ENCODE measurements at places on chromosomes 5 and 9.
A peak's percentile ranks its signal among the peaks of the same experiment; 100 is the strongest.

DNA sequence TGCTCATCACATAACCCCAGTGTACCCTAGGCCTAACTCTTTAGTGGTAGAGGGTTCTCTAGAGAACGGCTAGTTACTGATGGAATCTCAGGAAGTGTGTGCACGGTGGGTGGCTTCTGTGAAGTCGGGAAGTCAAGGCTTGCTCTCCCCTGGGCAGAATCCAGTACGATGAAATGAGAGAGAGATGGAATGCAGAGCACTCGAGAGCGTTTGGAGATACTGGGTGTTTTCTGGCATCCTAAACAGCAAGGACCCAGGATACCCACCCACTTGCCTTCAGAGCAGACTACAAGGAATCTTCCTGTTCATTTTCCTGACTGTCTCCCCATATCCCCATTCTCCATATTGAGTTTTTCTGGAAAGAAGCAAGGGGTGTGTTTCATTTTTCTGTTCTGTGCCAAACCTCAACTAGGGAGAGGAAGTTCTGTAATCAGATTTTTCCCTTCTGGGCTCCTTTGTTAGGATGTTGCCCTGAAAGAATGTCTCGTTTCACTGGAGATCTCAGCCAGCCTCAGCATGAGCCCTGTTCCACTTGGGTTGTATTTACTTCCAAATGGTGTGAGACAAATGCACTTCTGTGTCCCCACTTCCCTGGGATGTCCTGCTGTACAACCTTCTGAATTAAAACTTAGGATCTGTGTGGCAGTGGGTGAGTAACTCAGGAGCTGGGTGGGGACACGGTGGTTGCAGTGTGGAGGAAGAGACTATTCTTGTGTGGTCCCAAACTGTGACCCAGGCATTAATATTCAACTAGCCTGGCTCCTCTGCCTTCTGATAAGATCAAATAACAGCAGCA is 108.9 kb upstream of the SPRY4 start:
- DNase-seq = no peak

GRCh38 chr5:154898210-154898609 is 39.8 kb downstream of the CNOT8 start:
- no peak for DNase-seq

GRCh38 chr9:135956802-135957174 is 4.4 kb downstream of the UBAC1 start:
- no peak for DNase-seq

- no peak for DNase-seq
Observed at GRCh38 chr5:150066901-150067396, 19.4 kb downstream of the CSF1R start.

DNA sequence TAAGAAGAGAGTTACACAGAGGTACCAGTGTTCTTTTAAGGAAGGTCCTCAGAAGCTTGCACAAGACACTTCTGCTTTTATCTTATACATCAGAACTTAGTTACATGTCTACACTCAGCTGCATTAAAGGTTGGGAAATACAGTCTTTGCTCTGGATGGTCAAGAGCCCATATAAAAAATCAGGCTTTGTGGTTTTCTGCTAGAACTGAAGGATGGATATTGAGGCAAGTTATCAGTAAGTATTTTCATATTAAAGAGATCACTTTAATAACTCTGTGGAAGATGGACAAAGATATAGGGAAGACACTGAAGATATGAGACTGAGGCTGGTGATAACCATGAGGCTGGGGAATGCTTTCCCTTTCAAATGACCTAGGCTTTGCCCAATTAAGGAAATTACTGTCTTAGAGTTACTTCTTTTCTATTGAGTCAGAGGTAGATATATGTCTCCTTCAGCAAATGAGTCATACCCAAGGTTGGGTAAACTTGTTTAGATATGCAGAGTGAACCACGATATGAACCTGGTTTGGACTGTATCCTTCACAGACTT is 87.0 kb upstream of the TNC start:
- no peak for DNase-seq

- DNase-seq = no peak
Observed at GRCh38 chr9:28779243-28779642, 1206.0 kb upstream of the C9orf72 start.

- DNase-seq = peak; percentile 76
Observed at GRCh38 chr5:154189819-154190594, 526 bp upstream of the GALNT10 start.

DNA sequence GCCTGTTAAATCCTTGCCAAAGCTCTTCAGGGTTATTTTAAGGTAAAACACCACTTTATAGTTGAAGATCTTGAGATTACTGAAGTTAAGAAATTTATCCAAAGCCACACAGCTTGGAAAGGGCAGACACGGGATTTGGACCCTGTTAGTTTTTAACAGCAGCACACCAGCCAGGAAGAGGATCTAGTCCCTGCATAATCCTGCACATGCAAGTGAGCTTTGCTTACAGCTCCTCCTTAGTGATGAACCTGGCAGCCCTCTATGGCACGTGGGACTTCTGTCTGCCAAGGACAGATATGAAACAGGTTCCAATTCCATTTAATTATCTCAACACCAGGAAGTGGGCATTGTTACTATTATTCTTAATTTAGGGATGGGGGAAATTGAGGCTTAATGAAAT is 108.7 kb downstream of the TRIM32 start:
- DNase-seq = no peak

DNA sequence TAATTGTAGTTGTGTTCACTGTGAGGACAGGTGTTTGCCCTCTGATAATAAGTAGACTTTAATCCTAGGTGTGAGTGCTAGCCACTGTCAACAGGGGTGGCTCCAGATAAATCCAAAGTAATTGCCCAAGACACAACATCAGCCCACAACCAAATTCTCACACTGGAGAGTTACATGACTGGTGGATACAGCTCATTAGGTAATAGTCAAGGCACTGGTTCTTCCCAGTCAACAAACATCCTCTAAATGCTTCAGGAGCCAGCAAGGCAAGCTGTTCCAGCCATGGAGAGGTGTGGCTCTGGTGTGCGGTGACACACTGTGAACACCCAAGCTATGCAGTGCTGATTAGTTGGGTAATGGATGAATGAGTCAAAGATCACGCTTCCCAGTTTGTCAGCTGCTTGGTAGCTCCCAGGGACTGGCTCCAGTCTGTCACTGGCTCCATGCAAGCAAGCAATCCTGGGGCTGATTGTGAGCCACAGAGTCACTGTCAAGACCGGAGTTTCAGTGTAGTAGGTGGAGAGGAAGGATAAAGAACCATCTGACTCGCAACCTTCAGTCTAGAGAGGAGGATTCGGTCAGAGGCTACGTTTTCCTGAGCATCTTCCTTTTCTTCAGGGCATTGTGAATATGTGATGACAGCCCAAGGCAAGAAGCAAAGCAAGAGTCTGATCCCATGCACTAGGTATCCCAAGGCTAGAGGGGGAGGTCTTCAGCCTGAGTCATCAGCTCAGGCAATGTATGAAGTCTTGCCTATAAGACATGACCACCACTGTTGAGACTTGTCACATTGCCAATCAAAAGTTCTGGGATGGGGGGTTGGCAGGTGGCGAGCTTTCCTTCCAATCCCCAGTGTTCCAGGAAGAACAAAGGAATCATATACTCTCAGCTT is 63.1 kb downstream of the UGCG start:
- DNase-seq = no peak

DNA sequence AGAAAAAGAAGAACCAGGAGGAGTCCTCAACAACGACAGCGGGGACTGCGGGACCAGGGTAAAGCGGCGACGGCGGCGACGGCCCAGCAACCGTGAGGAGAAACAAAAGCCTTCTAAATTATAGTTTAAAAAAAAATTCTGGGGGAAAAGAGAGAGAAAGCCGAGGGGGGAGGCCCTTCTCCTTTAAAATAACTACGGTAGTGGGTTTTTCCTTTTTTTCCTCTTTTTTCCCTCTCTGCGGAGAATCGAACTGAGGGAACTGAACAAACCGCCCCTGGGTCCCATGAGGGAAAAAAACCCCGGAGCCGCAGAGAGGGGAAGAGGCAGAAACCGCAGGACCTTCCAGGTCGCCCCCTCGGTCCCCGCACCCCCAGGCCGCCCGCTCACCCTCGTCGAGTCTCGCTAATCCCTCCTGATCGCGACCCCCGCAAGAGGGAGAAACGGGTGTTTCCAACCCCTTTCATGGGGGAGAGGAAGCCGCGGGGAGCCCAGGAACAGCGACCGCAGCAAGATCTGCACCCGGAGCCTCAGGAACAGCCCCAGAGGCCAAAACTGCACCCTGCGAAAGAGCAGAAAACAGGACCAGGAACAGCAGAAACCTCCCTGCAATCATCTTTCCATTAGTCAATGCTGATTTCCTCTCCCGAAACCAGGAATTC is 453 bp downstream of the CPEB4 start:
- DNase-seq = no peak

- no peak for DNase-seq
Observed at GRCh38 chr5:166363087-166363760, 1928.2 kb upstream of the WWC1 start.

GRCh38 chr5:127571314-127572131 is 54.1 kb downstream of the PRRC1 start:
- DNase-seq = no peak

DNA sequence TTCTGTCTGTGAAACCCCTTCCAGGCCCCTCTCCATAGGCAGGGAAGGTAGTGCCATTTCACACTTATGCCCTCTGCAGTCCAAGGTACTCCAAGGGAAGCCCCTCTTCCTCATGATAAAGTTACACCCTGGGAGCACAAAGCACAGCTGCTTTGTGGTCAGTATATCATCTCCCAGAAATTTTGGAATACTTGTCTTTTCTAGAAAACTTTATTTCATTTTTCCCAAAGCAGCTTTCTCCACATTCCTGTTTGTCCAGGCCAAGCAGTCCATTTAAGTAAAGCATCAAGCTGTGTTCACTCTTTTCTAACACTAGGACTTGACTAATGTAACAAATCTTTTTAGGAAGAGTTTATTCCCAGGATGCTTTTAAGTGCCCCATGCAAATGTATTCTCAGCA is 371.8 kb upstream of the RGMB start:
- no peak for DNase-seq

- DNase-seq = no peak
Observed at GRCh38 chr5:35899800-35900199, 38.6 kb downstream of the CAPSL start.

DNA sequence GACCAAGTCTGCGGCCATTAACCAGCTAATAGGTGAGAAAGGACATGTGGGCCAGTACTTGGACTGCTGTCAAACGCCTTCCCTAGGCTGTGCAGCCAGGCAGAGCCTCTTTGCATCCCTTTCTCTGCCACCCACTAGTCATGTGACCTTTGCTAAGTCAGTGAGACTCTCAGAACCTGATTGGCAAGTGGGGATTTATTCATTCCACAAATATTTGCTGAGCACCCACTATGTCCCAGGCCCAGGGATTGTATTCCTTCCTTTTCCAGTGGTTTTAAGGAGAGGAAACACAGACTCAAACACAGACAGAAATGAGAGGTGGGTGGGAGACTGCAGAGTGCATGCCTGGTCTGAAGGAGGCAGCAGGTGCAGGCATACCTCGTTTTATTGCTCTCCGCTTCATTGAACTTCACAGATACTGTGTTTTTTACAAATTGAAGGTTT is 71.6 kb upstream of the GALNT10 start:
- no peak for DNase-seq

DNA sequence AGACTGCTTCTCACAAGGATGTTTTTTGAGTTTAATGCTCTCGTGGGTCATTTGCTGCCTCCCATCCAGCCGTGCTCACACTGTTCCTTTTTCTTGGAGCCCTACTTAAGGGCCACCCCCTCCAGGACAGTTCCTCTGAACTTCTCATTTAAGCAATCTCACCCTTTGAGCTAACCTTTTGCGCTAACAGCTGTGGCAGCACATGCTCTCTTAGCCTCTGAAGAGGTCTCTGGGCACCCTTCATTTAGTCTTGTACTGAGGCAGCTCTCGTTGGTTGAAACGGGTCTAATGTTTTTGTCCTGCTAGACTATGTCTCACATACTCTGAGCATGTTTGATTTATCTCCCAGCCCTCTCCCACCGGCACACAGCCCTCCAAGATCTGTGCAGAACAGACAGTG is 11.8 kb downstream of the ALDH1B1 start:
- no peak for DNase-seq

- no peak for DNase-seq
Observed at GRCh38 chr9:76688471-76689238, 75.6 kb upstream of the PCA3 start.

GRCh38 chr5:36261186-36261585 is 19.5 kb upstream of the NADK2 start:
- DNase-seq = no peak

DNA sequence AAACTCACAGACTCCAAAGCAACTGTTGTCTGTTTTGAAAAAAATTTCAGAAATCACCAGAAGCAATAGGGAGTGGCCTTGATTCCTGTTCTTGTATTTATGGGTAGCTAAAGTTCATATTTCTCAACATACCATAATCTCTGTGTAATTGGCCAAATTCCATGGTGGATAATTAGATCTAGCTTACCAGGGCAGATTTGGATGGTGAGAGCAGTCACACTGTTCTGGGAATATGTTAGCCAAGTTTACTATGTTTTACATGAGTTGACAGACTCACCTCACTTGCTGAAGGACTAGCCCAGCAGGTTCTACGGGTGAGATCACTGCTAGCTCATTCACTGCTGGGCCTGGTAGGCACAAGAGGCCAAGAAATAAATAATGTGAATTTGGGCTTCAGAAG is 32.7 kb upstream of the CDKN2B start:
- DNase-seq = no peak

DNA sequence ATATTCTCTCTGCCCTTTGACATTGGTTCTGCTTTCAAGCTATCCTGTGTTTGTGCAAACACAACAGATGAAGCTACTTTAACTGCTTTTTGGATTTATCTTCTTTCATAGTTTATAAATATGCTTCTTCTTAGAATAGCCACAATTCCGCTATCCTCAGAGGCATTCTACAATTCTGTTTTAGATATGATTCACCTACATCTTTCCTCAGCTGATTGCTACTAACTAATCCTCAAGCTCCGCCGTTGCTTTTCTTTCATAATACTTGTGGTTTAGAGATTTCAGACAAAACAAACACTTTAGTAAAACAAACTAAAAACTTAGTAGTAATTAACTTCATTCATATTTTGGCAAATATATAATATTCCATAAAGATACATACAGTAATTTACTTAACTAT is 52.5 kb downstream of the ECPAS start:
- no peak for DNase-seq

DNA sequence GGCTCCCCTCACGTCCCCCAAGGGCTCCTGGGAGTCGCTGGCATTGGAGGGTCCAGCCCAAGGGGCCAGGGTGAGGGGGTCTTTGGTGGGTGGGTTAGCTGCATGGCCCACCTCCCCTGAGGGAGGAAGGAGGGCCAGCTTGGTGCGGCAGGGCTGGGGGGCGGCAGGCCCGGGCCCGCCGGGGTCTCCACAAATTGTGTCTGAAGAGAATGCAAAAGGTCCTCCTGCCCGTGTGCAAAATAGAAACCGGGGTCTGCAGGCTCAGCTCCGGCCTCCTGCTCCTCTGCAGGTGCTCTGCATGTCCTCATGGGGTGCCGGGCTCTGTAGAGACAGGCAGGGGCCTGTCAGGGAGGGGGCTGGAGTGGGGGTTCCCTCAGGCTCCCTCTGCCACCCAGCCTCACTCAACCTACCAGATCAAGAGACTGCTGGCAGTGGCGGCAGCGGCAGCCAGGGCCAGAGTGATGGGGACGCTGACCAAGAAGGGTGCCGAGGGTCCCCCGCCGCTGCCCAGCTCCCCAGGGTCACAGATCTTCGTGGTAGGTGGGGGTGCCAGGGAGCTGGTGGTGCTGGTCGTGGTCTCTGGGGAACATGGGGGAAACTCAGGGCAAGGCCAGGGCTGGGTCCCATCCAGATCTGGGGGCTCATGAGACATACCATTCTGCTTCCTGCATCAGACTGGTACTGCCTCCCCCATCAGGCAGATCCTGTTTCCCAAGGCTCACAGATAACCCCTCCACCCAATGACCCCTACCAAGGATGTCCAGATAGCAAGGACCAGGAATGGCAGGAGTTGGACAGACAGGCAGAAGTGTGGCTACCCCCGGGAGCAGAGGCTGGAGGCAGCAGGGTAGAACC is 29.2 kb upstream of the ENHO start:
- DNase-seq = no peak

Data from activated T-helper 2 cell treated with anti-CD3 and anti-CD28 coated beads, Interferon-gamma antibody, Interleukin-2, Interleukin-4, amounts not matched to agents 10 μg/mL and 5 μg/mL and 100 μg/mL, durations not matched to agents 14 hours and 24 hours and 36 hours (primary cell).